WERI-Rb-1 (cell line): ENCODE measurements at places on chromosomes 5 and 9.

- DNase-seq: no peak
These were observed 28.7 kb upstream of the ZSWIM6 start for GRCh38 chr5:61303346-61303745.

DNA sequence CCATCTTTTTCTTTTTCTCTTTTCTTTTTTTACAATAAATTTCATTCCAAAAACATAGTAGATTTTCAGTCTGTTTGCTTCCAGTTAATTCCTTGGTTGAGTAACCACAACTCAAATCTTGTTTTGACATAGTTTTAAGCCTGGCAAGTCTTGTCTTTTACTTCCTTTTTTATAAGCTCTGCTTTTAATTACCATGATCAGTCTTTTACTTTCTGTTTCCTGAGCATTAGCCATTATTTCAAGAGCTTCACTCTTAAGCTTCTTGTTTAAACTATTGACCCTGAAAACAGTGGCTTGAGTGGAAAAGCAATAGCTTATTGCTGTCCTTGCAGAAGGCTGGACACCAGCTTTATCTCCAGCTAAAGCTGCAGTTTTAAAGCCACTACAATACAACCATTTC lies 1363.3 kb downstream of the MAT2B start:
- peak; percentile 23 for DNase-seq

- DNase-seq: peak; percentile 21
These were observed 65.8 kb upstream of the DAPK1 start for GRCh38 chr9:87431837-87432236.

- DNase-seq: no peak
These were observed 456.9 kb downstream of the TMEM232 start for GRCh38 chr5:110269478-110270142.

DNA sequence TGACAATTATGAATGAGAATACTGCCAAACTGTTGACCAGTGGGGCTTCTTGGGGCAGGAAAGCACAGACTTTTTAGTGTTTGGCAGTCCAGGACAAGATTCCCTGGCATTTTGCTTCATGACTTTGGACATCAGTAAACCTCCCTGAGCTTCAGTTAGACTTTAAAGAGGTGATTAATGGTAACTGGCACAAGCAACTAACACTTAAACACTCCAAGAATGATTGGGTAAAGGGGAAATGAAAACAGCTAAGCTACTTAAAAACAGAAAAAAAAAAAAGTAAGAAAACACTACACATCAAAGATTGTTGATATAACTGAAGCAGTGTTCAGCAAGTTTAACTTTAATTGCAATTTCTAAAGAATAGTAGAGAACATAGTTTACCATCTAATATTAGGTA lies 13.4 kb downstream of the PAIP1 start:
- DNase-seq: no peak

DNA sequence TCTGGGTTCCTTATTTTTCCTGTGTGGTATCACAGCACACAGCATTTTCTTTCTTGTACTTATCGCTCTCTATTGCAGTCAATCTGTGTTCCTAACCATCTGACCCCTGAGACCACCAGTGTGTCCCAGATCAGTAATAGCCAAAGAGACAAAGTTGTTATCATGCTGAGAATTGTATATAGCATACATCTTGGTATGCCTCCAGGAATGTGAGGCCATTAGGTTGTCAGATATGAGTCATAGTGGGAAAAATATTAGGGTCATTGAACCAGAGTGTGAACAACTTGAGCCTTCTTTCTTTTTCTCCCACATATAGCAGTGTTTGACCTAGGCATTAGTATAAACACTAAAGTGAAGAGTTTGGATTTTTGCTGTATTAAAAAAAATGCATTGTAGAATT lies 106.3 kb downstream of the NDUFAF2 start:
- no peak for DNase-seq
